CD4-positive, alpha-beta T cell treated with Interleukin-4 for 1 hour (primary cell): ENCODE measurements at places on chromosomes 5 and 9.

- peak; percentile 11 for DNase-seq
Measured at GRCh38 chr5:112329419-112330090, 89.5 kb downstream of the EPB41L4A start.

GRCh38 chr5:175248416-175248905 is 195.5 kb downstream of the DRD1 start:
- no peak for DNase-seq

DNA sequence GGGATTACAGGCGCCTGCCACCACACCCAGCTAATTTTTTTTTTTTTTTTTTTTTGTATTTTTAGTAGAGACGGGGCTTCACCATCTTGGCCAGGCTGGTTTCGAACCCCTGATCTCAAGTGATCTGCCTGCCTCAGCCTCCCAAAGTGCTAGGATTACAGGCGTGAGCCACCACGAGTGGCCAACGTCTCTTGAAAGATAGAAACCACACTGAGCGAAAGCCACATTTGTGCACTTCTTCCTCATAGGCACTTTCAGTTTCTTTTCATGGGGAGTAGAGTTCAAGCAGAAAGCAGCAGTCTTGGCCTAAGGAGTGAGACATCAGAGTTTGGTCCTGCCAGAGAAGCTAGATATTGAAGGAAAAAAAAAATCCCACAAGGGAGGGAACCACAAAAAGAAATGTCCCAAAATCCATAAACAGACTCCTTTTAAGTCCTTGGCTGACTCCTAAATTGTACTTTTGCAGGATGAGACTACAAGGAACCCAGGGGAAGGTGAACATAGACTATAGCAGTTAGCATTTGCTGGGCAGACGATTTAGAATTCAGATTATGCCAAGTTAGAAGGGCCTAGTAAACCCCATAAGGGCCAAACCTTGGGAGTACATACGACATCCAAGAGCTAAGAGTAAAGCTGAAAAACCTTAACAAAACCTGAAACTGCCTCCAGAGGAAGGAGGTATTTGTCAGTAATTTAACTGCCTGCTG is 43.9 kb upstream of the GLIPR2 start:
- peak; percentile 69 for DNase-seq

DNA sequence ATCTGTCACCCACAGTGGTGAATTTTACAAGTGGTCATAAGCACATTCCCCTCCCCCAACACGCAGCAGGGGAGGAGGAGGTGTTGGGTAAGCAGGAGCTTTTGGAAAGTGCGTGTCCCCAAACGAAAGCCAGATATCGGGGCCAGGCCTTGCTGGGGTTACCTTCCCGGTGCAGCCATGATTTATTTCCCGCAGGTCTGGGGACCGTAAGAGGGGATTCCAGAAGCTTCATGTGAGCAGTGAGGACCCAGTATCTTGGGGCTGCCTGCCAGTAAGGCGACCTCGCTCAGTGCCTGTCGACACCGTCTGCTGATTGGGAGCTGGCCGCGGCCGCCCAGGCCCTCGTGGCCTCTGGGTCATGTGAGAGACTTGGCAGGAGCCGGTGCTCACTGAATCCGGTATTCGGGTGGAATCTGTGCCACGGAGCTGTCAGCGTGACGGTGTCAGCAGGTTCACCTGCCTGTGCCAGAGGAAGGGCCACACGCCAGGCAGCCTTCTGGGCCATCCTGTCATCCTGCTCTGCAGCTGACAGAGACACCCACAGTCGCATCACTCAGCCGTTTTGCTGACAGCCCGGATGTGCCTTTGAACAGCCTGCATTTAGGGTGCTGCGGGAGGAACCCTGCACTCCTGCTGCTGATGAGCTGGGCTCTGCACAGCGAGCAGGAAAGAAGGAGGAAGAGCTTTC is 37.3 kb downstream of the SEC61B start:
- peak; percentile 38 for DNase-seq

- DNase-seq: no peak
Measured at GRCh38 chr5:151819830-151820229, 48.1 kb downstream of the G3BP1 start.

- no peak for DNase-seq
Measured at GRCh38 chr5:148492351-148492750, 108.6 kb downstream of the FBXO38 start.

GRCh38 chr9:136326061-136326760 is 1.1 kb upstream of the GPSM1 start:
- DNase-seq: no peak
